ENCODE measurements at places on chromosomes 7 and 10.

GRCh38 chr10:81082621-81083376 is 545.1 kb downstream of the SH2D4B start:
- DNase-seq = no peak

DNA sequence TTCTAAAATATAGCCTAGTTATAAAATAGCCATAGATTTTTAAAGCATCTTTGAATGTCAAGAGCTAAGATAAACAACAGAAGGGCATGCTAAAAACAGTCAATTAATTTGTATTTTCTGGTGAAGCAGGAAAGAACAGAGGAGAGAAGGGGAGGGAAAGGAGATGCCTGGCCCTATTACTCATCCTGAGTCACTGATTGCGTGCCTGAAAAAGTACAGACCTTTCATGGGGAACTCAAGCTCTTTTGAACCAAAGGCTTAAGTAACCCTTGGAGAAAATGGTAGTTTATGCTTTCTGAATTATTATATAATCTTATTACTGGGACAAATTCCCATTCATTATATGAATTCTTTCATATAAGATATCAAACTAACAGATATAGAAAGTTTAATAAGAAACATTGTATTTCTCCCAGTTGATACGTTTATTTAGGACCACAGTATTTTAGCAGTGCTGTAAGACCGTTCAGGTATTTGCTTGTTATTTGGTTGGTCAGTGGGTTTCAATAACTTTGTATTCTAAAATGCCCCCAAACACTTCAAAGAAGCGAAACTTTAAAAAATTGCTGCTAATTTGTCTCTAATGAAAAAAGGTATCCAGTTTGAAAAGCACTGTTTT is 151.3 kb downstream of the HGF start:
- no peak for DNase-seq

DNA sequence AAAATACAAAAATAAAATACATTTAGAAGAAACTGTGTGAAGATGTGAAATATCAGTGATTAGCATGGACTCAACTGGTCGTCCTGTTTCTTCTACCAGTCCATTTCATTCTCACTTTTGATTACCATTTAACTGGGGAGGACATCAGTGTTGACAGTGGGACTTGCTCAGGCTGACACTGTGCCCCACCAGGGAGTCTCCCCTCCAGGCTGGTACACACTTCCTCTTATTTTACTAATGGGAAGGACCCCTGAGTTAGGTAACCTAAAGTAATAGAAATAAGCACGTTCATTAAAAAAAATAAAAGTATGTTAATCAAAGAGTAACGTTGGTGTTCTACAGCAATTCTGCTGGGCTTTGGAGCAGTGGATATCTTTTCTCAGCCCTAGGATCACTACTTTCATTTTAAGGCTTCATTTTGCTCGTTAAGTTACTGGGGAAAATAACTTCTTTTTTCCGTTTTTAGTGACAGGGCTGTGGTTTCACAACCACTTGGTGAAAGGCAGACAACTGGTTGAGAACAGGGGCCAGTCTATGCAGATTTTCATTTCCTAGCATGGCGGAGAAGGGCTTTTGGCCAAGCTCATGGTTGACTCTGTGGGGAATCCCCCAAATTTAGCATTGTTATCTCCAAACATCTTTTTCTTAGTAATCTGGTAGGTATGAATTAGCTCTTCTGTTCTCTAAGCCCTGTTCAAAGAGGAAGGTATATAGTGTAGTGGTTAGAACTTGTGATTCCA is 2.1 kb downstream of the SNX10 start:
- DNase-seq = peak; percentile 42

DNA sequence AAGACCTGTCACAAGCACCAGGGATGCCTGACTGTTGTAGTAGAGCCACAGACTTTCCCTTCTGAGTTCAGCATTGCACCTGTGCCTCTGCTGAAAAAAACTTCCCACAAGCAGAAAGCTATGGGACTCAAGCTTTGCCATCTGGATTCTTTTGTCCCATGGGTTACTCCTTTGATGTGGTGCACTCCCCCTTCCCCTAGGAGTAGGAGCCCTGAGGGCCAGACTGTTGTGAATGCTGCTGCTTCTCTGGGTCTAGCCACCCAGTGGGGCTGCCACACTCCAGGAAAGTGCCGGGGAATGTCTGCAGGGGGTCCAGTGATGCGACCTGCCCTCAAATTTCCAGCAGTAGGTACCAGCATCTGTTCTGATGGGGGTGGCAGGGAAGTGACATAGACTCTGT is 11.7 kb downstream of the CASP7 start:
- no peak for DNase-seq

- no peak for DNase-seq
These were observed at the start of gene GIMAP8 for GRCh38 chr7:150450491-150451001. GIMAP8 (plus strand) TSS chr7:150450630; CDS start chr7:150466699, 16,069 bp downstream.

DNA sequence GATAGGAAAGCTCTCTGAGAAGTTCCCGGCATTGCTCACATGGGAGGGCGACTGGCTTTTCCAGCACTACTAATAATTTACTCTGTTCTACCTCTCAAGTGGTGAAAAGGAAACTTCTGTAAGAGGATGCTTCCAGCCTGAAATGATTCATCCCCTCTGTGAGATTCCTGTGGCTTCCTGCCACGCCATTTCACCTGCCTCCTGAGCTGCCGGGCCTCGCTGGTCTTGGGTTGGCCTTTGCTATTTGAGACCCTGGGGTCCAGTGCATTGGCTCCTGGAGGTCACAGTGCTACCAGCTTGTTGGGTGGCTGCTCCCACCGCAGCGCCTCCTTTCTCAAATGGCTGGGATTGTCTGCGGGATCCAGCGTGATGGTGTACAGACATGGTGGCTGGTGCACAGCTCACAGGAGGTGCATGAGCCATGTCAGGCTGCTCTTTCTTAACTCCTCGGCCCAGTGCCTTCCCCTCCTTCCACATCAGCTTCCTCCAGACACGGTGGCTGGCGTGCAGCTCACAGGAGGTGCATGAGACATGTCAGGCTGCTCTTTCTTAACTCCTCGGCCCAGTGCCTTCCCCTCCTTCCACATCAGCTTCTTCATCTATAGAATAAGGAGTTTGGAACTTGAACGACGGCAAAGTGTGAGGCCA is 42.9 kb upstream of the PCBD1 start:
- DNase-seq = no peak

DNA sequence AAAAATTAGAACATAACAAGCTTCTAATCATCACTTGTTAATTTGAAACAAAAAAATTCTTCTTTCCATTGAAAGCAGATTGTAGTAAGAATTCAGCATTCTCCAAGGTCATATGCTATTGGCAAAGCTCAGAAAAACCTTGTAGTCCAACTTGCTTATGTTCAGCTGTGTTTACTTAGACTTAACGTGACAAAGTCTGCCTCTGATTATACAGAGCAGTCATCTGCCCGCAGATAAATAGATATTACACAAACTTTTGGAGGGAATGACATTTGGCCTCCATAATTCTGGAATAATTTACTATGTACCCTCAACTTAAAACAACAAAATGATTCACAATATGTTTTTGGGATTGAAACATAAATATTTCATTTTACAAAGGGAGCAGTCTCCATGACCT is 45.8 kb downstream of the MKX start:
- DNase-seq = no peak

GRCh38 chr7:116780521-116780920 is 81.9 kb upstream of the CAPZA2 start:
- no peak for DNase-seq

GRCh38 chr10:124971276-124971675 is 29.4 kb downstream of the ZRANB1 start:
- no peak for DNase-seq

GRCh38 chr10:61059636-61060035 is 115.7 kb upstream of the RHOBTB1 start:
- DNase-seq = no peak

- no peak for DNase-seq
These were observed 1088.0 kb downstream of the SORCS1 start for GRCh38 chr10:106076496-106076895.

DNA sequence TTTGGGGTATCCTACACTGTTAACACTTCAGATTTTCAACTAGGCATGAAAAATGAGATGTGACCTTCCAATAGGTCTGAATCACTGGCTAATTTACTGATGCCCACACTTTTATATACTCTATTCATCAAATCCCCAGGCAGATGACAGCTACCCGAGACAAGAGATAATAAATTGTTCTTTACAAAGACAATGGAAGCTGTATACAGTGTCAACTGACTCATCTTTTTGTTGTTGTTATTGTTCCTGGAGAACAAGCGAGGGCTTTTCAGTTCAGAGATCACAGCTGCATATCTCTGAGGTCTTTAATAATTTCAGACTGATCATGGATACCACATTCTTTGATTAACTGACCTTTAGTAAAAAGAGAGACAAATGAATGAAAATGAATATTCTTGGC is 228.9 kb downstream of the SDHAF3 start:
- DNase-seq = no peak

DNA sequence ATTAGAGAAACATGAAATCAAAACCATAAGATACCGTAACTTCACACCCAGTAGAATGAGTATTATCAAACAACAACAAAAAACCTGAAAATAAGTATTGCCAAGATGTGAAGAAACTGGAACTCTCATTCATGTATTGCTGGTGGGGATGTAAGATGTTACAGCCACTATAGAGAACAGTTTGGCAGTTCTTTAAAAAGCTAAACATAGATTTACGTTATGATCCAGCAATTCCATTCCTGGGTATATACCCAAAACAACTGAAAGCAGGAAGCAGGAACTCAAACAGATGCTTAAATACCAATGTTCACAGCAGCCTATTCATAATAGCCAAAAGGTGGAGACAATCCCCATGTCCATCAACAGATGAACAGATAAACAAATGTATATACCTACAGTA is 72.5 kb downstream of the NT5C2 start:
- DNase-seq = no peak

- no peak for DNase-seq
These were observed 29.4 kb upstream of the JAKMIP3 start for GRCh38 chr10:132036153-132036886.

DNA sequence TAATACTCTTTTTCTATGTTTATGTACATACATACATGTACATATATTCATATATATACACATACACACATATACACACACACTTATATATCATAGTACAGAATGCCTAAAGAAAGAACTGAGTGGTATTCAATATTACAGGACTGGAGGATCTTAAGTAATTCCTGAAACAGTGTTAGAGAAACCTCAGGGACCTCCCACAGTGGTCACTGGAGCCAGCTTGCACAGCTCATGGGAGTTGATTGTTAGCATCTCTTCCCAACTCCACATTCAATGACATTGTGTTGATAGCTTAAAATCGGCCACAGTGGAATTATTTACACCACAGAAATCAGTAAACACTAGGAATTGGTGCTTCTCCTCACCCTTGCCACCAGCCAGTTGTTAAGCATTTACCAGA is 6.0 kb downstream of the LRRC17 start:
- DNase-seq = no peak

DNA sequence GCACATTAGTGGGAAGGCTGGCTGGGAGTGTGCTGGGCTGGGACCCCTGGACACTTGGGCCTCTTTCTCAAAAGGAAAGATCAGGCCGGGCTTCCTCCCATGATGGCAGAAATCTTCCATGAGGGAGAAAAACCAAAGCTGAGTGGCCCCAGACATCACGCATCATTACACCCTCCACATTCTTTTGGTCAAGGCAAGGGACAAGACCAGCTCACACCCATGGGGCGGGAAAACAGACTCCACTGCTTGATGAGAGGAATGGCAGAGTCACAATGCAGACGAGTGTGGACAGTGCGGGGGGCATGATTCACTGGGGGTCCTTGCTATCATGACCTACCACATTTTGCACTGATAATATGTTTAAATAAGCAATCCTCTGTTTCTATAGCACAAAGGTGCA is 73.3 kb downstream of the CREB3L2 start:
- no peak for DNase-seq

DNA sequence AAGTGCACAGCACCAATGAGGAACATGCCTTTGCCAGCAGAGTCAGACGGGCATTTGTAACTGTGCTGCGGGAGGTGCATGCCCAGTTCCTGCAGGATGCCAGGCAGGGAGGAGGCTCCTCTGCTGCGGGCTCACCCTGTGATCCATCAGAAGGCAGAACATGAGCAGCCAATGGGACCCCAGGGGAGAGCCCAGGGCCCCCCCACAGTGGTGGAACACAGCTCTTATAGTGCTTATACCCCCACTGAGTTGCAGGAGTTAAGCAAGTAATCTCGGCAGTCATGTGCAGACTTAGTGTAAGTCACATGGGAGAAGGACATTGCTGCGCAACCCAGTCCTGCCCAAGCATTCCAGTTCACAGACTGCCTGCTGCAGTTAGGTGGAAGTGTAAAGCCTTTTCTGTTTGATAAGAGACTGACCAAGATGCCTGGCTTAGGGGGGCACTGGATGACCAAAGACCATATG is 120.3 kb upstream of the TMEM106B start:
- no peak for DNase-seq

- no peak for DNase-seq
These were observed 88.7 kb upstream of the MYL10 start for GRCh38 chr7:101717628-101718357.

DNA sequence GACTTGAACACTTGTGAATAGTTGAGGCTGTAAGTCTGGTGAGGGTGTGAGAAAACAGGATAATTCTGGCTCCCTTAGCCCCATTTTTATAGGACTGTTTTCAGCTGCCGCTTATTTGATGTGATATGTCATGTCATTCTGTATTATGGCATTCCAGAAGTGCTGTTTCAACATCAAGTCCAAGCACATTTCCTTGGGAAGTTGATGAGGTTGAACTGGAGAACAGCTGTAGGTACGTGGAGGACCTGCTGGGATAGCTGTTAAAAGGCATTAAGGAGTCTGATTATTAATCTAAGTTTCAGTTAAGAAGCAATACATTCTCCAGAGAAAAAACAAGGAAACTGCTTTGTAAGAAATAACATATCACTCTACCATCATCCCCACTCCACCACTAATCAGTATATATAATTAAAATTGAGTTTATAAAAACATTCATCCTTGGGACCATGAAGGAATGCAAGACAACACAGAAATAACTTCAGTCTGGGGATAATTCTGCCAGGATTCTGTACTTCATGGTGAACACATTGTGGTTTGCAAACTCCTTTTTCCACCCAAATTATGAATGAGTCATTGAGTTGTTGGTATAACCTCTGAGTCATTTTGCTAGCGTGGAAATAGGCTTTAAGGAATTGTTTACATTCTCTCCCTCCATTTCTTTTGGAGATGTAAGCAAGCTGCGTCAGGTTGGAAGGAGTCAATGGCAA is 39.9 kb upstream of the TMEM229A start:
- no peak for DNase-seq

DNA sequence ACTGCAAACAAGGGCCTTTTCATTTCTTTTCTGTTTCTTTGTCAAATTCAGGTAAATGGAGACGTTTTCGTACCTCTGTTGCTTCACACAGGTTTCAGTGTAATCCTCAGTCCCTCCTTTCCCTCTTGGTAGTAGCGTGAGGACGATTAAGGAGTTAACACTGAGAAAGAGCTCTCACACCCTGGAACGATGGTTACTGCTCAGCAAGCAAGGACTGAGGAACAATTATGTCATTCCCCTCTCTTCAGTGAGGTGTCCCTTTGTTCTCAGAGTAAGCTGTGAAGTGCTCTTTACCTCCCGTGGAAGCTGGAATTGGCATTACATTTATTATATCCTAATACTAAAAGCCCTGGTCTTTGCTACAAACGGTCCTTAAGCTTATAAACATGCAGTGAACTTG is 95.9 kb downstream of the FANK1 start:
- no peak for DNase-seq
